ENCODE measurements at places on chromosomes 2 and 18.

GRCh38 chr2:112601754-112602153 lies 17.3 kb downstream of the CHCHD5 start:
- DNase-seq = peak; percentile 12

GRCh38 chr2:74843899-74844298 lies 10.0 kb downstream of the HK2 start:
- no peak for DNase-seq

GRCh38 chr18:67359873-67360838 lies 156.4 kb downstream of the DSEL start:
- no peak for DNase-seq

GRCh38 chr2:3257166-3257565 lies 120.5 kb downstream of the EIPR1 start:
- DNase-seq = no peak

- DNase-seq = no peak
Observed at GRCh38 chr2:23127465-23127864, 257.5 kb upstream of the KLHL29 start.

DNA sequence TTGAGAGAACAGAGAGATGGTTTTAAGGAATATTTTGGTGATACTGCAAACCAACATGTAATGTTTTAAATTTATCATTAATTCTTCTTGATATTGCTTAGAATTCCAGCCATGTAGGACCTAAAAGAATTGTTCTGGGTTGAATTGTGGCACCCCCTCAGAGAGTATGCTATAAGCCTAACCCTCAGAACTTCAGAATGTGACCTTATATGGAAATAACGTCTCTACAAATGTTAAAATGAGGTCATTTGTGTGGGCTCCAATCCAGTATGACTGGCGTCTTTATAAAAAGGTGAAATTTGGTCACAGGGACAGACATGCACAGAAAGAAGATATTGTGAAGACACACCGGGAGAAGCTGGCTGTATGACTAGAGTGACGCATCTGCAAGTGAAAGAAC lies 193.6 kb downstream of the NRXN1 start:
- no peak for DNase-seq

DNA sequence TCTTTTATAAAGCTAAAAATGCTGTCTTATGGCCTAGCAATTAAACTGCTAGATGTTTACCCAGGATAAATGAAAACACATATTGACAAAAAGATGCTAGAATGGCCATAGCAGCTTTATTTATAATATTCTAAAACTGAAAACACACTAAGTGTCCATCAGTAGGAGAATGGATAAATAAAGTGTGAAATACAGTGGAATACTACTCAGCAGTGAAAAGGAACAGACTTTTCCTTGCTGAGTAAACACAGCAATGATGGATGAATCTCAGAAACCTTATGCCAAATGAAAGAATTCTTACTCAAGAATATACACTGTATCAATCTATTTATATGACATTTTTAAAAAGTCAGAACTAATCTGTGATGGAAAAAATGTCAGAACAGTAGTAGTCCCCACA lies 33.2 kb downstream of the DDX1 start:
- no peak for DNase-seq

DNA sequence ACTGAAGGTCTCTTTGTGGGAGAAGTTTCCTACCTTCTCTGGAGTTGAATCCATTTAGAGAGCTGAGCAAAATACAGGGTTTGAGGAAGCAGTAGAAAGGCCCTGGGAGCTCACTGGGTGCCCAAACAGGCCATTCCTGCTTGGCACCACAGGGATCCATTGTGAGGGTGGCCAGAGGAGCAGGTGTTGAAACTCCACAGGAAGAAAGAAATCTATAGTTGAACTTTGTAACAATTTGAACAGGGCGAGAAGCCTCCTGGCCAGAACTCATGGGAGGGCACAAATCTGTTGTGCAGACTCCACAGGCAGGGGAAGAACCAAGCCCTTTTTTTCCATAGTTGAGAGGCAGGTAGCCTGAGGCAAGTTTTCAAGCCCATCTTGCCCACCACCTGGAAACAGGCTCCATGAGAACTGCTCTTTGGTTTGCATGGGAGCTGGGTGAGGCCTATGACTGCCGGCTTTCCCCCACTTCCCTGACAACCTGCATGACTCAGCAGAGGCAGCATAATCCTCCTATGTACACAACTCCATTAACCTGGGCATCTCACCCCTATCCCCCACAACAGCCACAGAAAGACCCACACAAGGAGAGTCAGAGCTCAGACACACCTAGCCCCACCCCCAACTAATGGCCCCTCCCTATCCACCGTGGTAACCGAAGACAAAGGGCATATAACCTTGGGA lies 1053.0 kb downstream of the TSN start:
- DNase-seq = no peak

DNA sequence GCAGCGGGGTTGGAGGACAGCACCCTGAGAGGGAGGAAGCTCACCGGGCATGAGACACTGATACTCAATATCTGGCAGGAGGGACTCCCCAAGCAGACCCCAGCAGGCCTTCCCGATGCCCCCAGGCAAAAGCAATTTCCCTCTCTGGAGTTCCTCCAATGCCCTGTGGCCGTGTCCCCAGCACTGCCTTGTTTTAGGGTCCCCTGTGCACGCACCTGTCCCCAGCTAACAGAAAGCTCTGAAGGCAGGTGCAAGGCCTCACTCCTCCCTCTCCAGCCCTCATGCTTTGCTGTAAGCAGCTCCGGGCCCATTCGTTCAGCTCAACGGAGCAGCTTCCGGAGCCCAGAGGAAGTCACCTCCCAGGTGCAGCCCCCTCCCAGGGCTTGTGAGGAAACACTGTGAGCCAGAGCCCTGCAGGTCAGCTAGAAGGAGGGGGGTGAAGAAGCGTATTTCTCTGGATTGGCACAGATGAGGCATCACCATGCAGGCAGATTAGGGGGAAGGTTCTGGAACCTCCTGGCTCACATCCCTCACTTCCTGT lies 50.3 kb upstream of the ID2 start:
- DNase-seq = no peak

DNA sequence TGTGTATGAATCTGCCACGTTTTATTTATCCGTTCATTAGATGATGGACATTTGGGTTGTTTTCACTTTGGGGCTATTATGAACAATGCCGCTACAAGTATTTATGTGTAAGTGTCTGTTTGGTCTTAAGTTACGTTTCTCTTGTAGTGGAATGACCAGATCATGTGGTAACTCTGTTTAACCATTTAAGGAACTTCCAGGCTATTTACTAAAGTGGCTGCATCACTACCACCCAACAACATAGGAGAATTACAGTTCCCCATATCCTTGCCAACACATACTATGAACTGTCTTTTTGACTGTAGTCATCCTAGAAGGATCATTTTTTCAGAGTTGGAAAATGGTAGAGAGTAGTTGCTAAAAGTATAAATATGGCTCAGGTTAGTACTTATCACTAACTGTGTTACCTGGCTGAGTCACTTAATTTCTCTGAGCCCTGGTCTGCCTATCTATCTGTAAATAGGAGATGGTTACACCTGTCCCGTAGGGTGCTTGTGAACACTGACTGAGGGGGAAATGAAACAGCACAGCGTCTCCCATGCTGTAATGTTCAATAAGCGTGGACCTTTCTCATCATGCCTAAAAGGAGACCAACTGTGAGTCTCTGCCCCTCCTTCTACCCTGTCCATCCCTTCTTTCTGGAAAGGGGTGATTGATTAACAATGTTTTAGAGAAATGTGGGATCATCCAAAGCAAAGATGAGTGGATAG lies 103.1 kb downstream of the SH3RF3 start:
- DNase-seq = no peak

GRCh38 chr2:221569871-221570270 lies 2.2 kb downstream of the EPHA4 start:
- DNase-seq = no peak

DNA sequence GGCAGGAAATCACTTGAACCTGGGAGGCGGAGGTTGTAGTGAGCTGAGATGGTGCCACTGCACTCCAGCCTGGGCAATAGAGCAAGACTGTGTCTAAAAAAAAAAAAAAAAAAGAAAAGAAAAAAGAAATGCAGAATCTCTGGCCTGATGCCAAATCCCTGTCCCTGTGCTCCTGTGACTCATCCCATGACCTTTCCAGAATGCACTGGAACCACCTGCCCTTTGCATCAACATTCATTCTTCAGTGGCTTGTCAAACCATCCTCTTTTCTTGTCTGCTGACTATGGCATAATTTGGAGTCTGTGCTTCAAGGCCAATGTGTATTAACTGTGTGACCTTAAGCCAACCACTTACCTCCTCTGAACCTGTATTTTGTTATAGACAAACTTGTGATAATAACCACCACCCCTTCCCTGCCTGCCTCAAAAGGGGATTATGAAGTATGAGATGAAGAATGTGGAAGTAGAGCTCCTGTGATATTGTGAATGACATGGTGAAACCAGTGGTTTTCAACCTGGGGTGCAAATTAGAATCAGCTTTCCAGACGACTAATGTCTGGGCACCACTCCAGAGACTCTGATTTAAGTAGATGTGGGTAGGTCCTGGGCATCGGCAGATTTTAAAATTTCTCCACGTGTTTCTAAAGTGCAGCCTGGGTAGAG lies 189.3 kb downstream of the CLIP4 start:
- no peak for DNase-seq

- no peak for DNase-seq
Observed at GRCh38 chr2:54479424-54479823, 23.3 kb downstream of the SPTBN1 start.

DNA sequence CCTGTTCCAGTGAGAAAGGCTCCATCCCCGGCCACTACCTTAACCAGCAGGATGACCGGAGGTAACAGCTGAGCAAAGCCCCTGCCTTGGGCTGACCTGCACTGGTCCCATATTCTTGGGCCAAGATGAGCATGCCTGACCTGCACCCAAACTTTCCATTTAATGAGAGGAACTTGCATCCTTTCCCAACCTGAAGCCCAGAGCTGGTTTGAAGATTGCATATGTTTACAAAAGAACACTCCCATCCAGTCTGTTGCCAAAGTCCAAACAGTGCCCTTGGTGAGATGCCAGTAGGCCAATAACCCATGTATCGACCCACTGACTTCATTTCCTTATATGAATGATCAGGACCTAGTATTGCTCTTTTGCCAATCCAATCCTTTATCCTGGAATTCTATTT lies 5.5 kb upstream of the NPAS2 start:
- no peak for DNase-seq

- DNase-seq = no peak
Observed at GRCh38 chr2:163834221-163834620, 98.4 kb upstream of the FIGN start.

- DNase-seq = peak; percentile 61
Observed at GRCh38 chr2:20650393-20650876, 463 bp downstream of the HS1BP3 start.

GRCh38 chr2:127508023-127508630 lies 18.2 kb downstream of the IWS1 start:
- DNase-seq = no peak

DNA sequence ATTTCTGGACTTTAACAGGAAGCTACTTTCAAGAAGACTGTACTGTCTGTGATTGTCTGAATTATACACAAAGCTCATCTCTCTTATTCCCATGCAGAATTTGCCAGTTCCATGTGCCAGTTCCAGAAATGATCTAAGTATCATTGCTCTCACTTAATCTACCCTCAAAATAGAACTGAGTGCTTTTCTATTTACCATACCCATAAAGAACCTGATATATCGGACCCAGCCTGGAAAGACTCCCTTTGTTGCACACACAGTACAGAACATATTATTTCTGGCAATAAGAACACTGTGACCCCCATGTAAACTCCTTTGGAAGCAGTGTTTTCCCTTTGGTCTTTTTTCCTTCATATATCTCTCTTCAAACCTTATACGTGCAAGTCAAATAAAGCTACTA lies 102.3 kb upstream of the TTN start:
- no peak for DNase-seq

DNA sequence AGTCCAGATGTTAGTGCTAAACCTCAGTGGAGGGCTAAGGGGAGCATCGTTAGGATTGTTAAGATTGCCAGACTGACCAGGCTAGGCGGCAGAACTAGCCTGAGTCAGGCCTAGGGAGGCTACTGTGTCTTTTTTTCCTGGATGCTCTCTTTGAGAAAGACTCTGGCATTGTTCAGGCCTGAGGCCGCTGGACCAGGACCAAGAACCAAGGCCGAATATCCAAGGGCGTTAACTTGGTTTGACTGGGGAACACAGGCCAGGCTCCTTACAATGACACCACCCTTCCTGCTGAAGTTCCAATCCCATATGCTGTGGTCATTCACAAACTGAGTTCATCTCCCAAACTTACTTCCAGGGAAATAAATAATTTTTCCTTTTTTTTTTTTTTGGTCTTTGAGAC lies 10.6 kb downstream of the HTRA2 start:
- no peak for DNase-seq

GRCh38 chr18:23827681-23828080 lies 138.4 kb downstream of the LAMA3 start:
- DNase-seq = no peak

DNA sequence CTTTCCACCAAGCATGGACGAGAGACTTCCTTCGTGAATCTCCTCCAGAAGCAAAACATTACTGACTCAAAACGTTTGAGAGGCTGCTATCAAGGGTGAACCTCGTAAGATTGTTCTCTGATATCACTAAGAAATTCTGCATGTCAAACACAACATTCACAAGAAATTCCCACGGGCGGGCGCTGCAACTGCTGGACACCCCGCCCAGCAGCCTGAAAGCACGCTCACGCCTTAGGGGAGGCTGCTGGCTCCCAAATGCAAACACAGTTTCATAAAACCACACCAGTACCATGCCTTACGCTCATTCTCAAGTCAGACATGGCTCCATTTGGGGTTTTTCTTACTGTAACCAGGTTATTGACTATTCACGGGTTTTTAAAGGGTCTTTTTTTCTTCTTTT lies 39.0 kb downstream of the MBP start:
- DNase-seq = no peak

DNA sequence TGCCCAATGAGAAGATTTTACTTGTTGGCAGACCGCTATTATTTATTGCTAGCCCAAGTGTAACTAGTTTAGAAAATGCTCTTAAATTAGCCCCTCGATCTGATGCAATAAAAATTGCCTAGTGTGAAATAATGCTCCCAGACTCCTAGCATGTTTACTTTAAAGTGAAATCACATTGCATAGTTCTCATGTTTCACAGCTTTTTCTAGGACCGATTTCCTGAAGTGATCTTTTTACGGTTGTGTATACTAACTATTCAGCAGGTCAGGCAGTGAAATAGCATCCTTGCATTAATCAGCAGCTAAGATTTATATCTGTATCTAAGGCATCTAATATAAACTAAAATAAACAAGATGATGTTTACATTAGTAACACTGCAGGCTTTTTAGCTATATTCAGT lies 52.4 kb downstream of the PMS1 start:
- DNase-seq = peak; percentile 50

- DNase-seq = peak; percentile 80
Observed at GRCh38 chr2:96509114-96509846, 4.1 kb upstream of the NEURL3 start.

GRCh38 chr18:57900906-57901435 lies 97.9 kb upstream of the ATP8B1 start:
- DNase-seq = no peak

- DNase-seq = no peak
Observed at GRCh38 chr18:76545433-76546087, 50.5 kb upstream of the ZNF516 start.

GRCh38 chr2:48145845-48146452 lies 239.7 kb upstream of the FBXO11 start:
- DNase-seq = no peak
